ENCODE measurements at places on chromosomes 12 and 14. TPM values are rescaled to one million over a fixed set of nuclear protein-coding genes. Genes with fewer than 3 reads are reported as not detected.

GRCh38 chr12:66115071-66115600, 15.4 kb downstream of the LLPH start:
- peak; percentile 51 for DNase-seq

GRCh38 chr14:55546212-55546874, 33.7 kb upstream of the KTN1 start:
- no peak for DNase-seq

- no peak for DNase-seq
Observed at GRCh38 chr14:99736603-99737371, 52.7 kb downstream of the CYP46A1 start.

DNA sequence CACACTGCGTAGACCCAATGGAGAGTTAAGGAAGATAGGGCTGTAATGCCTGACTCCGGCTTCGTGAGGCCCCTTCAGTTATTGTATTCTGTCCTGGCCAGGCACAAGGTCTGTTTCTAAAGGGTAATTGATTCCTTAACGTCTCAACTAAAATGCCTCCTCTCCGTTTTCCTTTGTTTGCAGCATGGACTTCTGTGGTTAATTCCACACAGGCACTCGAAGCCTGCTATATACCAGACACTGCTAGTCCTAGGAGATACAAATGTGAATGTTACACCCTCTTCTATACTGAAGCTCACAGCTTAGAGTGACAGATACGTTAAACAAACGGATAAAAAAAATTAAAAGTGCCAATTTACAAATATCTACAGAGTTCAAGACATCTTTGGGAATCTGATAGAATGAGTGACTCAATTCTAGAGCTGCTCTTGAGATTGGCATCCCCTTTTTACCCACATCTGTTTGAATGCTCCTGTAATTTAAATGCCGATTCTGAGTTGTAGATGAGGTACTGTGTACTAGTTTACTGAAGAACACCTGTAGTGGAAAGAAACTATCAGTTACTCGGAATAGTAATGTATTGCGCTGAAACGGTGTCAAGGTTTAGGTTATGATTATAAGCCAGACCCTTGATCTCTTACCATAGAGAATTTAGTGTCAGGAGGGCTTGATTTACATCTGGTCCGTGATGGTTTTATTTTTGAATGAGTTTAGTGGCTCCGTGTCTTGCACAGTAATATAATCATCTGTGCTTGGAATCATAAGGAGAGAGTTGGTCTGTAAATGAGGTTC, 784 bp downstream of the PSMA6 start:
- no peak for DNase-seq

SPTSSA gene
- 25.6 TPM for total RNA-seq

SSPN gene
- total RNA-seq: 177 TPM
